ENCODE measurements at places on chromosomes 16 and 17. TPM values are rescaled to one million over a fixed set of nuclear protein-coding genes. Genes with fewer than 3 reads are reported as not detected.
A peak's percentile ranks its signal among the peaks of the same experiment; 100 is the strongest.

KRT34 gene
- not detected for total RNA-seq

ZPBP2 gene
- not detected for total RNA-seq

CDK5R1 gene
- total RNA-seq: 1.2 TPM

PLD6 gene
- 11.1 TPM for total RNA-seq

PRSS8 gene
- not detected for total RNA-seq

TMEM100 gene
- 28.6 TPM for total RNA-seq

SEPTIN12 gene
- total RNA-seq: not detected

DNA sequence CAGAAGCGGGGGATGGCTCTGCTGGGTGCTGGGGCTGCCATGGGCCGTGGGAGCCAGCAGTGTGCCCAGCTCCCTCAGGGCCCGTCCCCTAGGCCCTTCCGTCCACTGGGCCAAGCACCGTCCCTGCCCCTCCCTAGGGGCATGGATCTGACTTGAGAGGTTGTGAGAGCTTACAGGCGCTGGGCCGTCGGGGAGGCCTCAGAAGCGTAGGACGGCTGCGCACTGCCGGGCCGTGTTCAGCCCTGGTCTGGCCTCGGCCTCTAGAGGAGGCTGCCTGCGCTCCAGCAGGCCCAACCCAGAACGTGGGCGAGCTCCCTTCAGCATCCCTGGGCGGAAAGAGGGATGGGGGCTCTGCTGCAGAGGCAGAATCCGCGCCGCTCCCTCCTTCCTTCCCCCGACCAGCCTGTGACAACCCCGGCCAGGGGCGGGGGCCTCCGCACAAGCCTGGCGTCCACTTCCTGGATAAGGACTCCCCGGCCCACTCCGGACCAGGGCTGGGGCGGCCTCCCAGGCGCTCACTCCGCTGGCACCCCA lies 685 bp upstream of the MPG start:
- H3K4me1 ChIP-seq: no peaks in the 10 kb centered on the region
- H3K27me3 ChIP-seq: no peaks in the 10 kb centered on the region
- no peaks in the 10 kb centered on the region for H3K36me3 ChIP-seq
- peak overlapping the region; percentile 87 for H3K4me3 ChIP-seq

- no peak for DNase-seq
- H3K36me3 ChIP-seq: no peaks in the 10 kb centered on the region
- no peaks in the 10 kb centered on the region for H3K4me1 ChIP-seq
These were observed 75.1 kb downstream of the SHISA9 start for GRCh38 chr16:12976496-12976895.

- H3K4me3 ChIP-seq: no peak overlapping the region
- H3K36me3 ChIP-seq: no peaks in the 10 kb centered on the region
- H3K27ac ChIP-seq: no peak overlapping the region
- peaks cover 8% of the 10 kb centered on the region for H3K4me1 ChIP-seq
- no peaks in the 10 kb centered on the region for H3K27me3 ChIP-seq
These were observed 36.8 kb downstream of the MSI2 start for GRCh38 chr17:57293077-57293476.

- H3K27ac ChIP-seq: no peak overlapping the region
- no peaks in the 10 kb centered on the region for H3K36me3 ChIP-seq
- no peaks in the 10 kb centered on the region for H3K27me3 ChIP-seq
These were observed 27.9 kb upstream of the KIF2B start for GRCh38 chr17:53794875-53795274.

DNA sequence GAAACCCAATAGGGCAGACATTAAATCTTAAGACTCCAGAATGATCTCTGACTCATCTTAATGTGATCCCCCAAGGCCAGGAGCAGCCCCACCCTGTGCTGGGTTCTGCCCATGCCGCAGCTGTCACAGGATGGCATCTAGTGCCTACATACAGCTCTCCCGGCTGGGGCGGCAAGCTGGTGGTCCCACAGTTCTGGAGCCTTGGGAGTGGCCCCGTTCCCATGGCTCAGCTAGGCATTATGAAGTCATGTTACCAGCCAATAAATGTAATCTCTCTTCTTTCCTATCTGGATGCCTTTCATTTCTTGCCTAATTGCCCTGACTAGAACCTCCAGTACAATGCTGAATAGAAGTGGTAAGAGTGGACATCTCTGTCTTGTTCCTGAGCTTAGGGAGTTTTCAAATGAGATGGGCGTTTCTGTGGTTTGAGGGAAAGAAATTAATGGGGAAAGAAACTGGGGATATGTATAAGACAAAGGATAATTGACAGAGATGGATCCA lies 95.7 kb upstream of the DNAH17 start:
- DNase-seq: no peak
- no peak overlapping the region for H3K4me3 ChIP-seq
- no peak overlapping the region for H3K27ac ChIP-seq
- peaks cover 3% of the 10 kb centered on the region for H3K4me1 ChIP-seq
- peaks cover 39% of the 10 kb centered on the region for H3K36me3 ChIP-seq

GRCh38 chr16:57795431-57795878 lies 6.8 kb downstream of the KIFC3 start:
- no peak for DNase-seq
- H3K36me3 ChIP-seq: peaks cover 63% of the 10 kb centered on the region
- H3K4me1 ChIP-seq: peaks cover 60% of the 10 kb centered on the region

- H3K4me1 ChIP-seq: no peaks in the 10 kb centered on the region
- DNase-seq: no peak
- H3K36me3 ChIP-seq: no peaks in the 10 kb centered on the region
- H3K27me3 ChIP-seq: no peaks in the 10 kb centered on the region
- no peak overlapping the region for H3K4me3 ChIP-seq
These were observed 91.3 kb downstream of the MAF start for GRCh38 chr16:79509211-79509631.

GRCh38 chr17:47279062-47279801 lies 25.6 kb downstream of the ITGB3 start:
- H3K4me3 ChIP-seq: no peak overlapping the region
- H3K27ac ChIP-seq: peak overlapping the region; percentile 89
- no peaks in the 10 kb centered on the region for H3K4me1 ChIP-seq
- H3K27me3 ChIP-seq: no peaks in the 10 kb centered on the region

- no peaks in the 10 kb centered on the region for H3K36me3 ChIP-seq
- no peaks in the 10 kb centered on the region for H3K4me1 ChIP-seq
These were observed 92.0 kb upstream of the PLCG2 start for GRCh38 chr16:81687131-81687456.

DNA sequence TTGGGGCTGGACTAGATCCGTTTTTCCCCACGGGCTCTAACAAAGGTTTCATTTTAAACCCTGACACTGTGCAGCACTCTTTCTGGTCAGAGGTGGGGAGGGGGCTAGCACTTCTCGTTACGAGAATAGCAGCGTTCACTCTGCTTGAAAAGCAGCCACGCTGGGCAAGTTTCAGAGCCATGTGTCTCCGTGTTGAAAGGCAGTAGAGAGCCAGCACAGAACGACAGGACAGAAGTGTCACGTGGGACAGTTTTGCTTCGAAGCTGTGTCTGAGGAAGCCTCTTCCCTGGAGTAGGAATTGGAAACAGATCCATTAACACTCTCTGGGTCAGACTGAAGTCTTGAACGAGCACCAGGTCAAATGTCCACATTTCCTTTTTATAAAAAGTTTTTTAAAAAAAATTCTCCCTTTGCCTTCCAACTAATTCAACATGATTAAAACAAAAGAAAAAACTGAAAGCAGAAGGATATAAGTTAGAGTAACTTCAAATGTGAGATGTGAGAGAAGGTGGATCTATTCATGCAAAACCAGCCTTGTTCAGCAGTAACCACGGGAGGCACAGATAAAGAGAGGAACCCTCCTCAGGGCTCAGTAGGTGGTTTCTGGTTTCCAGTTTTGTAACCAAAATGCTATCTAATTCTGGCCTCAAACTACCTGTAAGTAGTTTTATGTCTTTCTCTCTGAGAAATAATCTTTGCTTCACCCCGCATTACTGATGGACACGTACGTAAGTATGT lies 65.0 kb downstream of the SMG6 start:
- no peaks in the 10 kb centered on the region for H3K36me3 ChIP-seq
- H3K4me1 ChIP-seq: no peaks in the 10 kb centered on the region
- H3K27me3 ChIP-seq: no peaks in the 10 kb centered on the region
- no peak for DNase-seq
- no peak overlapping the region for H3K4me3 ChIP-seq

DNA sequence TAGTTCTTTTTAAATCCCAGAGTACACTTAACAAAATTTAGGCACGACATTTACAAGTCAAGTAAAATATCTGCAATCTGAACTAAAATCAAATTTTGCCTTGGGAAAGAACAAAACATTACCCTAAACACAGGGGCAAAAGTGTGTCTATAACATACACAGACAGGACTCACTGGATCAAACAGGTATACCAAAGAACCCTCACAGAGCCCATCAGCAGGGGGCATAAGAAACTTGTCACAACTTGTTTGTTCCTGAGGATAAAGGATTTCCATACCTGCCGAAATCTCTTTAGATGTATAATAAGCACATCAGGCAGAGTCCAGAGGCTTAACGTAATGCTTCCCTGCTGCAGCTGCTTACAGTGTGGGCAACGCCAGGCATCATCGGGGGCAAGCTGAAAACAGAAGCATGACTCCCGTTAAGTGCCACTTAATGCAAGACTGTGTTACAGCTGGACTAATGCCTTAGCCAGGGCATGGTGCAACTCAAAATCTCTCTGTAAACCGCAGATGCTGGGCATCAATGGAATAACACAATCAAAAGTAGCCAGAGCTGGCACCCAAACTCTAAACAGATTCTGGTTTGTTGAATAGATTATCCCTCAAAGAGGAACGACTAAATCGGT lies 67.0 kb downstream of the USP31 start:
- no peak overlapping the region for H3K27ac ChIP-seq
- H3K27me3 ChIP-seq: no peaks in the 10 kb centered on the region
- H3K4me1 ChIP-seq: no peaks in the 10 kb centered on the region
- no peak for DNase-seq

GRCh38 chr17:40025991-40026815 lies 11.0 kb downstream of the CSF3 start:
- no peak for DNase-seq
- peaks cover 9% of the 10 kb centered on the region for H3K4me1 ChIP-seq
- peaks cover 26% of the 10 kb centered on the region for H3K36me3 ChIP-seq
- H3K27ac ChIP-seq: peak overlapping the region; percentile 30
- H3K4me3 ChIP-seq: no peak overlapping the region
- H3K27me3 ChIP-seq: no peaks in the 10 kb centered on the region

DNA sequence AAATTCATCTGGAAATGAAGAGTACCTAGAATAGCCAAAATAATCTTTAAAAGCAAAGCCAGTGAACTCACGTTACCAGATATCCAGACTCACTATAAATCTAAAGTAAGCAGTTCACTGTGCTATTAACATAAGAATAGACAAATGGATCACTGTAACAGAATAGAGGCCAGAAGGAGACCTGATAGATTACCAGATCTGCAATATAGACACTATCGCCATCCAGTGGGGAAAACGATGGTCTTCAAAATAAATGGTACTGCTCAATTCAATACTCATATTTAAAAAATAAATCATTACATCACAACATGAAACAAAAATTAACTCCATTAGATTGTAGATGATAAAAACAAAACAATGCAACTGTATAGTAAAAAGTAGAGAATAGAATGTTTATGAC lies 158.6 kb upstream of the CDH8 start:
- no peaks in the 10 kb centered on the region for H3K36me3 ChIP-seq
- H3K27ac ChIP-seq: no peak overlapping the region
- no peak for DNase-seq
- H3K4me1 ChIP-seq: no peaks in the 10 kb centered on the region
- H3K4me3 ChIP-seq: no peak overlapping the region
- no peaks in the 10 kb centered on the region for H3K27me3 ChIP-seq

DNA sequence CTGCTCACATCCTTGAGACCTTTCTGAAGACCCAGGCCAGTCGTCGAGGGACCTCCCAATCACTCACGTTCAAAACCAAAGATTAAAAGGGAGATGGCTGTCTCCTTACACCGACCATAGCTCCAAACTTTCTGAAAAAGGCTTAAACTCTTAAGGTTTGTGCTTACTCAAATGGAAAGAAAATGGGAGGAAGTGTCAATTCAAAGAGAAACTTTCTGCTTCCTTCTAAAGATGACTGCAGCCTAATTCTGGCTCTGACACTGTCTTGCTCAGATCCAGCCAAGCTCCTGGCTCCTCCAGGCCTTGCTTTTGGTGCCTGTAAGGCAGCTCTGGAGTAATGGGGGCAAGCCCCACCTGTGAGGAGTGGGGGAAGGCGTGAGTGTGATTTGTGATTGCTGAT lies 54.9 kb upstream of the WSB1 start:
- H3K4me3 ChIP-seq: no peak overlapping the region
- H3K4me1 ChIP-seq: peaks cover 29% of the 10 kb centered on the region
- no peaks in the 10 kb centered on the region for H3K27me3 ChIP-seq
- DNase-seq: no peak
- no peak overlapping the region for H3K27ac ChIP-seq

- peak overlapping the region; percentile 90 for H3K4me3 ChIP-seq
- H3K4me1 ChIP-seq: no peaks in the 10 kb centered on the region
- peak; percentile 69 for DNase-seq
- peaks cover 29% of the 10 kb centered on the region for H3K36me3 ChIP-seq
- H3K27me3 ChIP-seq: no peaks in the 10 kb centered on the region
- peak overlapping the region; percentile 95 for H3K27ac ChIP-seq
These were observed 607 bp downstream of the THUMPD1 start for GRCh38 chr16:20740901-20741521.

GRCh38 chr17:19676896-19677295 lies 28.3 kb downstream of the ALDH3A2 start:
- no peak overlapping the region for H3K27ac ChIP-seq
- no peak overlapping the region for H3K4me3 ChIP-seq
- H3K4me1 ChIP-seq: peaks cover 13% of the 10 kb centered on the region
- H3K27me3 ChIP-seq: no peaks in the 10 kb centered on the region
- no peak for DNase-seq
- no peaks in the 10 kb centered on the region for H3K36me3 ChIP-seq
